Stimulated activated CD4-positive, alpha-beta T cell treated with anti-CD3 and anti-CD28 coated beads, Interleukin-1b, Interleukin-23, amount 100 ng/mL, for 1 hour (primary cell): ENCODE measurements at places on chromosomes 2 and 18.

DNA sequence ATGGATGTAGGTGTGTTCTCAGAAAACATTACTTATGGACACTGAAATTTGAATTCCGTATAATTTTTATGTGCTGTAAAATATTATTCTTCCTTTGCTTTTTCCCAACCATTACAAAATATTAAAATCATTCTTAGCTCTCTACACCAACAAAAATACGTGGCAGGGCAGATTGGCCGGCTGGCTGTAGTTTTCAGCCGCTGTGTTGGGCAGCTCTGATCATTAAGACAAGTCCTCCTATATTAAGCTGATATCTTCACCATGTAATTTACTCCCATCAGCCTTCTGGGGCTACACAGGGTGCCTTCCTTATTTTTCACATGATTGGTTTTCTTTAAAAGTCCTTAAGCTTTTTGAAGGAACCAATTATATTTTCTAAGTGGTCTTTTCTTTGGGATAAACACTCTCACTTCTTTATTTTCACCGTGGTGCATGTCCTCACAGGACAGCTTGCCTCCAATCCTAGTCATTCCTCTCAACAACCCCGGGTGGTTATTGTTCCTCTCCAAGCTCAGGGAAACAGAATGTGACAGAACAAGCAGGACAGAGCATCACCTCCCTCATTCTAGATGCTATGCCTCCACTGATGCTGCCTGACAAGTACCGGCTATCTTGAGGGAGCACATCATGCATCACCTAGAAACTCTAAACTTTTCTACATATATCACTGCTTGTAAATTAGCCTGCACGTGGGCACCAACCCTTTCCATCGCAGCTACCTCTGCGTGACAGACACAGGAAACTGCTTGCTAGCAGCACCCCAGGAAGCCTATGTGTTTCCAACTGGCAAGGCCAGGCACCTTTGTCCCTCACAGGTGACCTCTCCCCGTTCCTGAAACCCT lies 362.3 kb downstream of the MYCN start:
- DNase-seq, result no peak

GRCh38 chr18:22494771-22495170 lies 77.1 kb upstream of the CTAGE1 start:
- DNase-seq, result no peak

GRCh38 chr18:46575851-46576250 lies 81.2 kb downstream of the LOXHD1 start:
- no peak for DNase-seq

DNA sequence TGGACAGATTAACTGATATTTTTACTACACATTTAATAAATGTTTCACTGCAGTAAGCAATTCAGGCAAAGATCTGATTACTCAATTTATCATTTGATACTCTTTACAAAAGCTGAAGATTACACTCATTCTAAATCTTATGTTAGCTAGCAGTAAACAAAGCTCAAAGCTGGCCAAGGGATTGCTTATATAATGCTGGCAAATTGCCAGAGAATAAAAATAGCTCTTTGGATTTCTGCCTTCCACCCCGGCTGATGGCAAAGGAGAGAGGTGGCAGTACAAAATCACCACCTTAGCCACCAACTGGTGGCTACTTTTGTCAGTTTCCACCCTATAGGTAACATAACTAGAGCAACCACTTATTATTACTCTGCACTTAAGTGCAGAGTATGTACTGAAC lies 320.5 kb downstream of the FSIP2 start:
- no peak for DNase-seq

- no peak for DNase-seq
These were observed 109.5 kb downstream of the EIPR1 start for GRCh38 chr2:3267869-3268704.

- no peak for DNase-seq
These were observed 47.1 kb upstream of the CCBE1 start for GRCh38 chr18:59744271-59744721.

DNA sequence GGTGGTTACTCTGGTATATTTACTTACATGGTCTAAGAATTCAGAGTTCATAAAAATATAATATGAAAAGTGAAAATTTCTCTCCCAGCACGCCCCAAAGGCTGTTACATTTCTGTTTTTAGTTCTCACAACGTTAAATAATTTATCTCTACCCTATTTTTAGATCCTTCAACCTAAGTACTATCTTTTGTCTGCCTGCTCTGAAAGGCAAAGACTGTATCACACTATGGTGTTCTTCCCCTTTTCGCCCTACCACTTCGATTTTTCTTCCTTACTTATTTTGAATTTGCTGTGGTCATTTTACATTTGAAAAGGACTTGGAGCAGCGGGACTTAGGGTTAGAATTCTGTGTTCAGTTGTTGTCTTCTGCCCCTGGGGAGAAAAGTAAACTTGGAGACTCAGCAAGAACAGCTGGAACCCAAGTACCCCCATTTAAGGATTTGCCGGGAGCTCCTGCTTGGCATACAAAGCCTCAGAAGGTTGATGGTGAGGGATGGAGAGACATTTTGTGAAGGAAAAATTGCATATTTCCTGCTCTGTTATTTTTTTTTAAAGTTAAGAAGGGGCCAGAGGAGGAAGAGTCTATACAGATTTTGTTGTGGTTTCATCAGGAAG lies 19.0 kb downstream of the ADAM23 start:
- no peak for DNase-seq

GRCh38 chr18:74166386-74166785 lies 18.1 kb downstream of the TIMM21 start:
- DNase-seq, result no peak

GRCh38 chr18:55633032-55633431 lies 45.0 kb upstream of the TCF4 start:
- DNase-seq, result no peak

- DNase-seq, result no peak
These were observed 40.8 kb downstream of the AGPS start for GRCh38 chr2:177433402-177433801.

DNA sequence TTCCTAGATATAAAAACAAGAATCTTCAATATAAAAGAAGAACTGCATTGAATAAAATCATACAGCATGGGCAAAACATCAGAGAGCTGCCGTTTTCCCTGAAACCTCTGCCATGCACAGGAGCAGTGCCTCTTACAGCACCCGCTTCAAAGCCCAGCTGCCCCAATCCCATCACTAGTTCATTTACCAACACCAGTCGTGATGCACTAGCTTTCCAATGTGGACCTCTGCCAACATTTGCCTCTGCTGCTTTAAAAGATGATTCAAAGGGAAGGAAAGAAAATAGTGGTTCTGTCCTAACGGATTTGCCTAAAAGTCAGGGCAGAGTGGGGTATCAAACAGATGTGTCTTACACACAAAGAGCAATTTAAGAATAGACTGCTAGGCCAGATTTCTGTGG lies 43.4 kb upstream of the AP1S3 start:
- DNase-seq, result no peak

DNA sequence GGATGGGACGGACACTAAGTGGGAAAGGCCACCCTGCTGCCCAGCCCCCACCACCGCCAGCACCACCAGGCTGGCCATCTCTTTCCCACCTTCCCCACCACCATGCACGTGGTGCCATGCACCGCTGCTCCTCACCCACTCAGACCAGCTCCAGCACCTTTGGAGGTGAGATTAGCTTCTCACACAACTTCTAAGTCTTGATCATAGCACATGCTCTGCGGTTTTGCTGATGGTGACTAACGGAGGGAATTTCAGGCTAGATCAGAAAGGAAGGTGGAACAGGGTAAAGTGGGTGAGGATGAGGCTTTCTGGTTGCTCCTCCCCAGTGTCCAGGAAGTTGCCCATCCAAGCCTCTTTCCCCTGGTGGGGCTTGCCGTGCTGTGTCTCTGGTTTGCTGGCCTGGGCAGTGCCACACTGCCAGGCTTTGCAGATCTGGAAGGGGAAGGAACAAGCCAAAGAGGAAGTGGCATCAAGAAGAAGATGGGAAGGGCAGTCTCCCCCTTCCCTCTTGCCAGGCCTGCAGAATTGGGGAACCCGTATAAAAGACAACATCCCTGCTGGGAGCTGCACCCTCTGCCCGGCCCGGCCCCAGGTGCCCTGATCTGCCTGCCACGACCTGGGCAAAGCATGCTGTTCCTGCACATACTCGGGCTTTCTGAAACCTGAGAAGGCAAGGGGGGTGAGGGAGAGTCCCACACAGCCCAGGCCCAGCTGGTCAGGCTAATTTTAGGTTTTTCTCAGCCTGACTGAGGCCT lies 44.3 kb upstream of the CAB39 start:
- no peak for DNase-seq

- no peak for DNase-seq
These were observed 4.2 kb downstream of the RNF144A start for GRCh38 chr2:6921321-6921922.

- DNase-seq, result no peak
These were observed 104.2 kb downstream of the SPTBN1 start for GRCh38 chr2:54560146-54560881.

DNA sequence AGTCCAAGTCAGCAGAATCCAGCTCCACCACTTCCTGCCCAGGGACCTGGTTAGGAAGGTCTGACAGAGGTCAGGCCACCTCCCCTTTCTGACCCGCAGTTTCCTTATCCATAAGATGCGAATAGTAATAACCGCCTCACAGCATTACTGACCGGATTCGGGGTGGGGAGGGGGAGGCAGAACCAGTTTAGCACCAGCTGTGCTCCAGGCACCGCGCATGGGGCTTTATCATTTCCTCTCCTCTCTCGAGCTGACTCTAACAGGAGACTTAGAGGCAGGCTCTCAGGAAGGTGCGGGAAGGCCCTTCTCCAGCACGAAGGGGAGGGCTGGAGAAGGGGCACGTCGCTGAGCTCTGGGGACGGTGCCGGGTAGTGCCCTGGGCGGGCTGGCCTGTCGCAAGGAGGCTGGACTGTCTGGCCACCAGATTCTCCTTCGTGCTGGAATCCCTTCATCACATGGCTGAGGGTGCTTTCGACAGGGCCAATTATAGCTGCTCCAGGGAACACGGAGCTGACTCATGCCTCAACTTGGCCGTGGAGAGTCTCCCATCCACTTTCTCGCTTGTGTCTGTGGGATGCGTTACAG lies 5.7 kb downstream of the EHD3 start:
- no peak for DNase-seq

DNA sequence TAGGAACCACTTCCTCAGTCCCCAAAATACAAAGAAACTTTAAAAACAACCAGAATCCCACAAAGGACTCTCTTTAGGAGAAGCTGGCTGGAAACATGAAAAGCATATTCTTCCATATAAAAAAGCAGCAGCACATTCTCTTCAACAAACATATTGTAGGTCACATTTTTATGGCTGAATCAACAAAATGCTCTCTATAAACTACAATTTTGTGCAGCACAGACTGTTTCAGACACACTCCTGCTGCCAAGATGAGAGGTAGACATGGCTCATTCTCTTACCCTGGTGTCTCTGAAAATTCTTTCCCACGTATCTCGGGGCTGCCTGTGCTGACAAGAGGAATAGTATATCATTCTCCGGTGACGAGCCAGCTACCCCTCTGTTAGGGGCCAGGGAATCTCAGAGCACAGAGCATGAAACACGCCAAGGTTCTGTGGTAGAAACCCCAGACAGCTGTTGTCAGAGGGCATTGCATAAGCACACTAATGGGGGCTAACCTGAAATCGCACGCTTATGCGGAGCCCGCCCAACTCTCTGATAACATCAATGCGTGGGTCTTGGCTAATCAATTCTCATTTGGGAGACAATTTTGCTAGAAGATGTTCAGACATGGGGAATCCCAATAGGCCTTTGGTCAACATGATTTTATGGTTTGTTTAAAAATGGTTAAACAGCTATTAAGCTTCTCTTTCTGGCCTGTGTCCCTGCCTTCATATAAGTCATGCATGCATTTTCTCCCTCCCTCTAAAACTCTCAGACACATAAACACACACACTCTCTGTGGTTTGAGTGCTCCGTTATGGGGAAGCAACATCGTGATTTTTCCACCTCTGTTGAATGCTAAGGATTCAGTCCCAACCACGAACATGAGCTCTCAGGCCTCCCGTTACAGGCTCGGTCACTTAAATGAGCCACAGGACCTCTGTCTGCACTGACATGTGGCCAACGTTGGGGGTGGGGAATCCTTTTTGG lies 177.5 kb downstream of the INO80D start:
- DNase-seq, result no peak

DNA sequence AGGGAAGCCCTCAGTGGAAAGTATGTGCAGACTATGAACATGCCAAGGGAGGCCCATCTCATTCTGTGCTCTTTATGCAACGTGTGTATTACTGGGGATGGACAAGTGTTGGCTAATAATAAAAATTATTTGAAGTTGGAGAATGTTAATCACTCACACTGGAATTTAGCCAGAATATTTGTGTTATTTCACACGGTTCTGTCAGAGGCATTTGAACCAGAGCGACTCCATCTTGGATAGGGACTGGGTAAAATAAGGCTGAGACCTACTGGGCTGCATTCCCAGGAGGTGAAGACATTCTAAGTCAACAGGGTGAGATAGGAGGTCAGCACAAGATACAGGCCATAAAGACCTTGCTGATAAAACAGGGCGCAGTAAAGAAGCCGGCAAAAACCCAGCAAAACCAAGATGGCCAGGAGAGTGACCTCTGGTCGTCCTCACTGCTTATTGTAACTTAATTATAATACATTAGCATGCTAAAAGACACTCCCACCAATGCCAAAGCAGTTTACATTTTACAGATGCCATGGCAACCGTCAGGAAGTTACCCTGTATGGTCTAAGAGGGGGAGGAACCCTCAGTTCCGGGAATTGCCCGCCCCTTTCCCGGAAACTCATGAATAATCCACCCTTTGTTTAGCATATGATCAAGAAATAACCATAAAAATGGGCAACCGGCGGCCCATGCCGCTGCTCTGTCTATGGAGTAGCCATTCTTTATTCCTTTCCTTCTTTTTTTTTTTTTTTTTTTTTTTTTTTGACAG lies 2.6 kb upstream of the FZD5 start:
- DNase-seq, result no peak

DNA sequence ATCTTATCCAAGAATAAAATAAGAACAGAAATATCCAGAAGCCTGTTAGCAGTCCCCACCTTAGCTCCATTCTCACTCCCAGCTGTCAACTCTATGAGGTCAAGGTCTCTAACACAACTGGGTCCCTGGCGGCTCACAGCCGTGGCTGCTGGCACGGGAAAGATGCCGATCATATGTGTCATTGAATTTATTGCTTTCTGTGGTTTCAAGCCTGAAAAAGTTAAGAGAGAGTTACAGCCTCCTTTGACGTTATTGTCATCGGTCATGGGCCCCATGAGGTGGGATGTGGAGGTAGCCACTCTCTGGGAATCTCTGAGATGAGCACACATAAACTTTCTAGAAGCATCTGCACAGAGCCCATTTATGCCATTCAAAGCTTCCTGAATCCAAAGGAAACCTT lies 28.7 kb upstream of the CABLES1 start:
- DNase-seq, result no peak

GRCh38 chr2:238231809-238232208 lies 8.0 kb downstream of the HES6 start:
- no peak for DNase-seq

- no peak for DNase-seq
These were observed 22.4 kb downstream of the LHCGR start for GRCh38 chr2:48733067-48733503.
